Activated CD4-positive, alpha-beta T cell treated with anti-CD3 and anti-CD28 coated beads, Interleukin-2, Interleukin-6, amounts not matched to agents 100 ng/mL and 50 ng/mL, durations not matched to agents 16 hours and 8 hours (primary cell): ENCODE measurements at places on chromosomes 6 and 20.

DNA sequence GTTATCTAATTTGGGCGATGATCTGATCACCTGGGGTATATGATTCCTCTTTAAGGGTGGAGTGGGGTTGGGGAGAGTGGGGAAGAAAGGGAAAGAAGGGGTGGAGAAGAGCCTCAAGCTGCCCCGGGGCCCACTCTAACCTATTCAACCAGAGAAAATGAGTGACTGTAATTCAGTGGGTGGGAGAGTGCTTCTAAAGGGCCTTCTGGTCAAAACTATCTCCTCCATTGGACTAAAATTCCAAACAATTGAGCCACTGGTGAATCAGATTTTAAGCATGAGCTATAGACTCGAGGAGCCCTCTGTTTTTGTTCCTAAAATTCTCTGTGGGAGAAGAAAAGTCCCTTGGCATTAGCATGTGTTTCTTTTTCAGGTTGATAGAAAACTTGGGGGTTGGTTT, 296.8 kb downstream of the CLIC5 start:
- no peak for DNase-seq

GRCh38 chr20:51497542-51498467, 44.7 kb downstream of the NFATC2 start:
- DNase-seq = peak; percentile 71

GRCh38 chr20:1327241-1327653, 1.7 kb downstream of the SDCBP2 start:
- DNase-seq = no peak

DNA sequence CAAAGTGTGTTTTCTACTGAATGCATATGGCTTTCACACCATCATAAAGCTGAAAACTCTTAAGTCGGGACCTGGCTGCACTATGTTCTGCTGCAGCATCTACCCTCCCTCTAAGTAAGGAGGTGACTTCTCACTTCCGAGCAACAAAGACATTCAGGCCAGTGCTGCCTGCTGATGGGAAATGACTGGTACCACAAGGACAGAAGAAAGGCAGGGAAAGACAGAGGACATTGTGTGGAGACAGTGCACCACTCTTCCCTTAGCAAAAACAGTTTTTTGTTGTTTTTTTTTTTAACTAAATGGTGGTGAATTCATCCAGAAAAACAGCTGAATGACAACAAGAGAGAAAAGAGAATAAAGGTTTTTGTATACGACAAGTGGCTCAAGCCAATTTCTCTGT, 81.5 kb downstream of the MAP7 start:
- no peak for DNase-seq

GRCh38 chr20:36845288-36845971, 30.5 kb upstream of the TLDC2 start:
- no peak for DNase-seq

- DNase-seq = no peak
These were observed 76.0 kb upstream of the ADGRB3 start for GRCh38 chr6:68559070-68559469.

DNA sequence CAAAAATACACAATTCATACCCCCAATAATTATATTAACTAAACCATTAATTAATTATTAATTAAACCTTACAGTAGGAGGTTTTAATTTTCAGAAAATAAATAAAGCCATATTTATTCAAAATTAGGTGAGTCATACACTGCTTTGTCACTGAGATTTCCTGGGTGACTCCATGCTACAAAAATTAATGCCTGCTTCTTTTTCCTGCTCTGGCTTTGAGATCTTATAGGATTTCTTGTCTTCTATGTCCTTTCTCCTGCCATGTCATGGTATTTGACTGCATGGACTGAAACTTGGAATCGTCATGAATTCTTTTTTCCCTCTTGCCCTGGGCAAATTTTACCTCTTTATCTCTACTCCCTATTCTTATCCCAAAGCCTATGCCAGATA, 133.2 kb downstream of the PHACTR1 start:
- no peak for DNase-seq

DNA sequence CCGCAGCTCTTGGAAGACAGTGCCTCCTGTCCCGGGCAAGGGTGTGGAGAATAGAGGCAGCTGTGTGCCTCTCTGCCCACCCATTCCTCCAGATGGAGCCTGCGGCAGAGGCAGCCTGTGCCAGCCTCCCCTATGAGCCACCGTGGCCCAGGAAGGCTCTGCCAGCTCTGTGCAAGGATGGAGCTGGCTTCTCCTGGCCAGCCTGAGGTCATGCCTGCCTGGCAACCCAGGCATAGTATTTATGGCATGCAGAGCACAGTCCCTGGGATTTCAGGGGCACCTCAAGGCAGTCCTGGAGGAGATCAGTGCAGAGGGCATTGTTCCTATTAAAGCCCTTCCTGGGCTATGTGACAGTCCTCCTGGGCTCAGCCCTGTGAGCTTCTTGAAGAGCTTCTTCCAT, 1.5 kb downstream of the EPB41L1 start:
- no peak for DNase-seq

DNA sequence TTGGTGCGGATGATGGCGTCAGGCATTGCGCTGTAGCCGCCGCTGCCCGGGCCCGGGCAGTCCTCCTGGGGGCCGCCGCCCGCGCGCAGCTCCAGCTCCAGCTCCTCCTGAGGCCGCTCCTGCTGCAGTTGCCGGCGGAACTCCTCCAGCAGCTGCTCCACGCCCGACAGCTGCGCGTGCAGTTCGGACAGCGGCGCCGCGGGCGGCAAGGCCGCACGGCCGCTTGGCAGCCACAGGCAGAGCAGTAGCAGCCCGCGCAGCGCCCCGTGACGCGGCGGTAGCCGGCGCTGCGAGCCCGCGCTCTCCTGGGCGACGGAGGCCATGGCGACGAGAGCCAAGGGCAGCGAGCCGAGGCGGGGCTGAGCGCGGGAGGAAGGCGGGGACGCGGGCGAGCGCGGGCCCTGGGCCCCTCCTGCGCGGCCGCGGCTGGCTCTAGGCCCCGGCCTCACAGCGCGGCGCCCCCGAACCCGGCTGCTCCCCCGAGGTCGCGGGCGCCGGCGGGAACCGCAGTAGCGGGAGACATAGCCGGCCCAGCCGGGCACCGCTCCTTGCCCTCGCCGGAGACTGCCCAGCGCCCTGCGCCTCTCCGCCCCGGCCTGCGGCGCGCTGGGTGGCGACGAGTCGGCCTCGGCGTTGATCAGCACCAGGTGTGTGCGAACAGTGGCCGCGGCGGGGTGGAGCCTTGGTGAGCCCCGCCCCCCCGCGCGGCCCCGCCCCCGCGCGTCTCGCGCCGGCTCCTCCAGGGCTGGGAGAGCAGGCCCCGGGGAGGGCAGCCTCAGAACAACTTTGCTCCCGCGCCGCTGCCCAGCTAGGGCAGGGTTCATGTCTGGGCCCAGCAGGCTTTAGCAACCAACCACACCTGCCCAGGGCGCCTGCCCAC, at the start of gene LRP11:
Gene LRP11 (minus strand): TSS at position 662 of the 880 bp plus-strand sequence. CDS start 339 bp downstream, at position 323.
- peak; percentile 89 for DNase-seq

- peak; percentile 67 for DNase-seq
These were observed 268.8 kb downstream of the TMEM242 start for GRCh38 chr6:157054531-157054979.
